ENCODE measurements at places on chromosomes 2 and 18. TPM values are rescaled to one million over a fixed set of nuclear protein-coding genes. Genes with fewer than 3 reads are reported as not detected.

Gene PMAIP1
- total RNA-seq: 11.3 TPM

Gene EVX2
- total RNA-seq: not detected

Gene SGPP2
- total RNA-seq: not detected

Gene ANKRD36B
- 21.2 TPM for total RNA-seq

Gene PTPRM
- 43.8 TPM for total RNA-seq

Gene TRIM54
- not detected for total RNA-seq

Gene VWA3B
- not detected for total RNA-seq

Gene IMPACT
- 30.1 TPM for total RNA-seq

Gene IL1RL1
- 0.33 TPM for total RNA-seq

Gene LRRC30
- total RNA-seq: not detected
